ENCODE measurements at places on chromosomes 7 and 10.
A peak's percentile ranks its signal among the peaks of the same experiment; 100 is the strongest.

- DNase-seq = no peak
Observed at GRCh38 chr10:26468700-26469099, 30.6 kb downstream of the APBB1IP start.

DNA sequence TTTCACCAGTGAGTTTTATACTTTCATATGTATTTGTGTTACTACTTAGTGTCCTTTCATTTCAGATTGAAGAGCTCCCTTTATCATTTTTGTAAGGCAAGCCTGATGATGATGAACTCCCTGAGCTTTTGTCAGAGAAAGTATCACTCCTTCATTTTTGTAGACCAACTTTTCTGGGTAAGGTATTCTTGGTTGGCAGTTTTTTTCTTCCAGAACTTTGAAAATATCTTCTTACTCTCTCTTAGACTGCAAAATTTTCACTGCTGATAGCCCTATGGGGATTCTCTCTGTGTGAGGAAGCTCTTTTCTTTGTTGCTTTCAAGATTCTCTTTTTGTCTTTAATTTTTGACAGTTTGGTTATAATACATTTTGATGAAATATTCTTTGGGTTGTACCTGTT, 35.7 kb downstream of the CCDC7 start:
- DNase-seq = no peak

GRCh38 chr10:99659868-99660366, 608 bp downstream of the ENTPD7 start:
- DNase-seq = no peak

- no peak for DNase-seq
Observed at GRCh38 chr7:112252691-112253090, 46.2 kb downstream of the ZNF277 start.

DNA sequence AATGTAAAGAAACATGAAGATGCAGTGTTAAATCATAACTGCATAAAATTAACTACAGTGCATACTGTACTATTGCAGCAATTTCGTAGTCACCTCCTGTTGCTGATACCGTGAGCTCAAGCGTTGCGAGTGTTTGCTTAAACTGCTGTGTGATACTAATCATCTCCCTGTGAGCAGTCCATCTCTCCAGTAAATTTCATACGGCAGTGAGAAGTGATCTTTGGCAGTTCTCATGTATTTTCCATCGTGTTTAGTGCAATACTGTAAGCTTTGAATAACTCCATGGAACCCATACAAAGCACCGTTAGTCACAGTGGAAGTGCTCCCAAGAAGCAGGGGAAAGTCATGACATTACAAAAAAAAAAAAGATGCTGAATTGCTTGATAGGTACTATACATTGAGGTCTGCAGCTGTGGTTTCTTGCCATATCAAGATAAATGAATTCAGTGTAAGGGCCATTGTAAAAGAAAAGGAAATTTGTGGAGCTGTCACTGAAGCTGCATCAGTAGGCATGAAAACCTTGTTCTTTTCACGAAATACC, 360.4 kb downstream of the EXOC4 start:
- no peak for DNase-seq

DNA sequence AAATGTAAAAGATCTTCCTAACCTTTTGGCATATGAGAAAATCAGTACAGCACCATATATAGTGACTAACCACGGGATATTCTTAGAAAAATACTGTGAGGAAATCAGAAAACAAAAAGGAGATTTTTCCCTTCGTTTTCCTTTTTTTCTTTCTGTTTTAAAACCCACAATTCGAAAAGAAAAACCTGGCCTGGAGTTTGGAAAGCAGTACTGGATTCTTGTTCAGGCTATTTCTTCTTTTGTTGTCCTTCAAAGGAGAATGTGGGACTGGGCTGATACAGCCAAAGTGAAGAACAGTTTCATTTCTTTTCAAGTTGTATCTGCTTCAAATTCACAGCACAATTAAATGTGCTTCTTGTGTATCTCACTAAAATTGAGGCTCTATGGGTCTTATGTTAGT, 156.8 kb upstream of the PHYHIPL start:
- DNase-seq = peak; percentile 31

DNA sequence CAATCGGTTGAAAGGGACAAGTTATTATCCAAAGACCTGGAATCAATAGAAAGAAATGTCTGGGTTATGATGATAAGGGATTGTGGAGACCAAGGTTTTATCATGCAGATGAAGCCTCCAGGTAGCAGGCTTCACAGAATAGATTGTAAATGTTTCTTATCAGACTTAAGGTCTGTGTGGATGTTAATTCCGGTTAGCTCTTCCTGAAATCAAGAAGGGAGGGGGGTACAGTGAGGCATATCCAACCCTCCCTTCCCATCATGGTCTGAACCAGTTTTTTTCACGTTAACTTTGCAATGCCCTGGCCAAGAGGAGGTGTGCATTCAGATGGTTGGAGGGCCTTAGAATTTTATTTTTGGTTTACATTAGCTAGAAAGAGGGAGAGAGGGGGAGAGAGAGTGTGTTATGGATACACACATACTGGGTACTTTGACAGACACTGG, 9.8 kb upstream of the LRRC61 start:
- DNase-seq = no peak

DNA sequence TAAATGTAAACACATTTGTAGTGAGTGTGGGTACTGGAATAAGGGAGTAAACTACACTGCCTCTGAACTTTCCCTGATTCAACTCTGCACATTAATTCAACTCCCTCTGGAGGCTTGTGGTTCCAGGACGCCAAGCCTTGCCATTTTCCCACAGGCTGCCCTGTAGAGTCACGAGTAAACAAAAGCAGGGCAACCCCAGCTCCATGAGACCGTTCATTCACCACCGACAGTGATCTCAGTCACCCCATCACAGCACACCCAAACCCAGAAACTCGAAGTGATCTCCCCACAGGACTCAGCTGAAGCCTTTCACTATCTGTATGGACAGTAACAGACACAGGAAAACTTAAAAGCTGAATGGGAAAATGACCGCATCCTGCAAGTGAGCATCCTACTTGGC, 218.8 kb upstream of the FRMD4A start:
- DNase-seq = peak; percentile 38

DNA sequence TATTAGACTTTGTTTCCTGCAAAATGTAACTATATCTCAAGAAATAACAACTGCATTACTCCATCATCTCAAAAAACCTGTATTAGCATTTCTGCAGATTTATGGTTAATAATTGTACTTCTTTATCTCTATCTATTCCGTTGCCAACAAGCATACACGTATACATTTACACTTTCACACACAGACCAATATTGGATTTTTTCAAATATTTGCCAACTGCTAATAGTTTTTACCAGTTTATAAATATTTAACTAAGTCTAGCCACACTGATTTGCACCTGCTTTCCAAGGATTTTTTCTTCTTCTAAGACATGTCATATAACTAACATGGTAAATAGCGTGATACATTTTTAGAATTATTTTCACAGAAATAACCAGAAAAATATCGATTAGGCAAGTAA, 12.2 kb downstream of the LRRN3 start:
- no peak for DNase-seq

GRCh38 chr7:92808635-92809034, 27.7 kb downstream of the CDK6 start:
- no peak for DNase-seq

- DNase-seq = no peak
Observed at GRCh38 chr7:132536654-132537395, 39.4 kb downstream of the PLXNA4 start.

DNA sequence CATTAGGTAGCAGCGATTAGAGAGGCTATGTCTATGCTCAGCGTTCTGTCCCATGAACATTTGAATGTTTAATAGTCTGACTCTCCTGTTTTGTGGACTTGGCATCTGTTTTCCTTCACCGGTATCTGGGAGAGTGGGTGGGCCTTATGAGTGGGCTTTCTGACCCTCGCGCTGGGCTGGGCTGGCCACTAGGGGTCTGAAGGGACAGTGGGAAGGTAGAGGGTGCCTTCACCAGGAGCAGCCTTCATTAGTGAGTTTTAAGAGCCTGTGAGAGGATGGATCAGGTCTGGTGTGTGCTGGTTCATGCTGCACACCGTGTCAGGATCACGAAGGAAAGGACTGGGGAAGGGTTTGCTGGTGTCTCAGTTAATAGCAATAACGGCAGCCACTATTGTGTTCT, 33.4 kb downstream of the DCLRE1A start:
- DNase-seq = no peak

DNA sequence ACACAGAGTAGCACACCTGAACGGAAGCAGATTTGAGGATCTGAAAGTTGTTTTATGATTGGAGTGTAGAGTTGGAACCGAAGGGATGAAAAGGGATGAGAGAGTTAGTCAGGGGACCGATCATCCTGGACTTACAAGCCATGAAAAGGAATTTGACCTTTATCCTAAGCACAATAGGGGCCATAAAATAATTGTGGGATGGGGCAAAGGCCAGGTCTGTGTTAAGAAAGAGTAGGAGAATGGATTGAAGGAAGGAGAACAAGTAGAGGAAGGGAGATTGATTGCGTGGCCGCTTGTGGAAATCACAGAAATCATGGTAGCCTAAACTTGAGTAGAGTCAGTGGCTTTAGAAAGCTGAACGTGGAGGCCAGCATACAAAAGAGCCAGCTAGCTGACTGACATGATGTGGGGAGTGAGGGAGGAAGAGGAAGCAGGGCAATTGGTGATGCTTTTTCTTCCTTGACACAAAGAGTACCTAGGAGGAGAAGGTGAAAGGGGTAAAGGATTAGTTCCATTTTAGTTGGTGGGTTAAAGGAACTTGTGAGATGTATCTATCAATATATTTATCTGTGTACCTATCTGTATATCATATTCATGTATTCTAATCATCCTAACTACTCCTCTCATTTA, 67.1 kb upstream of the RPA3 start:
- DNase-seq = no peak

DNA sequence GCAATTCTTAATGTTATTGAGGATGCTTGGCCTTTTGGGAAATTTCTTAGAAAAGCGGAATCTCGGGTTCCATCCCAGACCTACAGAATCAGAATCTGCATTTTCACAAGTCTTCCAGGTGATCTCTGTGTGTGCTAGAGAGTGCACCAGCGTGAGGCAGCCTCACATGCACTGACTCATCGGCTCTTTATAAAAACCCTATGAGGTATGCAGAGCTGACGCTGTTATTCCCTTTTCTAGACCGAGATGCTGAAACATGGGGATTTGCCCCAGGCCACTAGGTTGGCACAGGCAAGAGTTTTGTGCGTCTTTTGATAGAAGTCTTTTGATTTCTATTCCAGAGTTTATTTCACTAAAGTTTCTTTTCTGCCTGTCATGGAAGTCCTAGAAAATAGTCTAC, 61.2 kb downstream of the CDCA7L start:
- no peak for DNase-seq

DNA sequence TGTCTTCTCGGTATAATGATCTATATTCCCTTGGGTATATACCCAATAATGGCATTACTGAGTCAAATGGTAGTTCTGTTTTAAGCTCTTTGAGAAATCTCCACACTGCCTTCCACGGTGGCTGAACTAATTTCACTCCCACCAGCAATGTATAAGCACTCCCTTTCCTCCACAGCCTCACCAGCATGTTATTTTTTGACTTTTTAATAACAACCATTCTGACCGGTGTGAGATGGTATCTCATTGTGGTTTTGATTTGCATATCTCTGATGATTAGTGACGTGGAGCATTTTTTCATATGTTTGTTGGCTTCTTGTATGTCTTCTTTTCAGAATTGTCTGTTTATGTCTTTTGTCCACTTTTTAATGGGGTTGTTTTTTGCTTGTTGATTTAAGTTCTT, 33.6 kb downstream of the KIAA1217 start:
- no peak for DNase-seq

GRCh38 chr10:34107626-34108516, 707.2 kb downstream of the PARD3 start:
- no peak for DNase-seq

DNA sequence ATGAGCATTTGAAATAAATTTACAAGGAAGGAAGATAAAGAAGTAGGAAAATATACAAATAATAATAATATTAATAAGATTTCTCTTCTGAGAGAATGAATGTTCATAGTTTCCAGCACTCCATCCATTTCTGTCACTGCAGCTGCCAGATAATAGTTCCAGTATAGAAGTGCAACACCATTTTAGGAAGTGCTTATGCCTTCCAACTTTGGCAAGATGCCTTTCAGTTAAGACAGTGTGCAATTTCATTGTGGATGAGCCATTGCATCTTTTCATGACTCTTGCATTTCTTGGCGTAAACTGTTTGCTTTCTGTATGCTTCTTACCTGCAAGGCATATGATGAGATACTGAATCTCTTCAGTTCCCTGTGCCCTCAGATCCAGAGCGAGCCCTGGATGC, 185.0 kb downstream of the PDE1C start:
- no peak for DNase-seq

DNA sequence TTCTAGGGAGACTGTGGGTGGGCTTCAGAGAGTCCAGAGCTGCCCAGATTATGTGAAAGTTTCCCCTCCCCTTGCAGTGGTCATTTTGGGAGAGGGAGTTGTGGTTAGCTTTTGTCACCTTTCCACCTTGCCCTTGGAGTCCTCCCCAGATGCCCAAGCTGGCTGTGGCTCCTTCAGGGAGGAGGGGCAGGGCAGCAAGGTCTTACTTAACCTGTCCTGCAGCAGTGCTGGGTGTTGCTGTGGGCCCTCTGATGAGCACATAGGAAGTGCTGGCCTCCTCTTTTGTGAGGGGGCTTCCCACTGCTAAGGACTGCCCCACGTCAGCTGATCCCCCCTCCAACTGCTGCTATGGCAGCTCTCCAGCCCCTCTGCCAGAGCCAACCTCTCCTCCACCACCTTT, 17.6 kb upstream of the AQP1 start:
- DNase-seq = no peak

DNA sequence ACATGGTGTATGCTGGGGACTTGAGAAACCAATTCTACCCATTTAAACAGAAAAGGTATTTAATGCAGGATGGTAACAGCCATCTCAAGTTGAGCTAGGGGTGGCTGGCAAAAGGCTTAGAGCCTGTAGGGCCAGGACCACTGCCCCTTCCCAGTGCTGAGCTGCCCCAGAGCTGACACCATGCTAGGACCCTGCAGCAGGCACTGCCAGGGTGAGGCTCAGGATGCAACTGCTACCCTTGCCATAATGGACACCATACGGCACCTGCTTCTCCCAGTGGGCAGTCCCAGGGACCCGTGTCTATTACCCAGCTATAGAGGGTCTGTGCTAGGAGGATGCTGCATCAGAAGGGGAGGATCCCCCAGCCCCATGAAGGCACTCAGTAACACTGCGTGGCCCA, 160.7 kb upstream of the ADCY1 start:
- no peak for DNase-seq

- DNase-seq = no peak
Observed at GRCh38 chr7:44858161-44858560, 10.3 kb upstream of the H2AZ2 start.

- DNase-seq = peak; percentile 75
Observed at GRCh38 chr7:25851332-25852210, 300.4 kb upstream of the NFE2L3 start.

GRCh38 chr7:12481722-12482121, 78.1 kb upstream of the VWDE start:
- DNase-seq = no peak

GRCh38 chr7:118615681-118616080, 391.2 kb downstream of the ANKRD7 start:
- DNase-seq = no peak

DNA sequence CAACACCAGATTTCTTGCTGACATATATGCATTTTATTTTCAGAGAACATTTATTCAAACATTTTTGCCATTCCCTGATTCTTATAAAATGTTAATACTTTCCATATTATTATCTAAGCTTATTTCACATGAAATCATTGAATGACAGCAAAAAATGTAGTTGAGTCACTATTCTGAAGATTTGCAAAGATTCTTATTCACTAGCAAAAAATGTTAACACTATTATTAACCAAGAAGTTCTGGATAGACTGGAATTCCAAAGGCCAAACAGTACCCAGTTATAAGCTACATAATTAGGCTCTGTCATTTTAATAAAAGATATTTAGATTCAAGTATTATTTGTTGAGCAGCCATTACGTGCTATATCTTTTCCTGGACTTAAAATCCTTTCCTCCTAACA, 4.3 kb downstream of the GSTO2 start:
- DNase-seq = no peak

Measured in brain microvascular endothelial cell (primary cell).